ENCODE measurements at places on chromosomes 3 and 15.

- DNase-seq, result no peak
Observed at GRCh38 chr15:81723701-81724100, 322.1 kb downstream of the MEX3B start.

DNA sequence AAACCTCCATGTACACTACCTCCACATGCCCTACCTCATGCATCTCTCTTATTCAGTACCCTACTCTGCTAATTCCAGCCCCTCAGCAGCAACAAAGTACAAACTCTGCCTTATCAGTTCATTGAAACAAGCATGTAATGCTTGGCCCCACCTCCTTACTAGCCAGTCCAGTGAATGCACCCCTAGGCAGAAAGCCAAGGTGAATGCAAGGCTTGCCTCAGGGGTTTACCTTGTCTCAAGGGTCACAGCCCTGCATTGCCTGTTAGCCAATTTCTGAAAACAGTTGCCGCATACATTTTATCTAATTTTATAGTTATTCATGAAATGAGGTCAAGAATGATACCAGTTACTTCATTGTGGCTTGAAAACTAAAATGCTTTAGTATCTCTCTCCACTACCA is 576.4 kb downstream of the FHIT start:
- DNase-seq, result no peak

DNA sequence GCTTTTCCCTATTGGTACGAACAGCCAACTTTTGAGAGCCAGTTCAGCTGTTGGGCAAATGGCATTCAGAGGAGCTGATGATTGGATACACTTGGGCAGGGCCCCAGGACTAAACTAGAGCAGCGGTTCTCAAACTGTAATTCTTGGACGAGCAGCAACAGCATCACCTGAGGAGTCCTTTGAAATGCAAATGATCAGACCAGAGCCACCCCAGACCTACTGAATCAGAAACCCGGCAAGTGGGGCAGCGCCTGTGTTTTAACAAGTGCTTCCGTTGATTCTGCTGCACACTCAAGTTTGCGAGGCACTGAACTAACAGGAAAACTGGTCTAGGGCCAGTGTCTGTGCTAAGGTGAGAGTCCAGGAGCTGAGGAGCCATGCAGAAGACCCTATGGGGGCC is 239.7 kb downstream of the UACA start:
- no peak for DNase-seq

DNA sequence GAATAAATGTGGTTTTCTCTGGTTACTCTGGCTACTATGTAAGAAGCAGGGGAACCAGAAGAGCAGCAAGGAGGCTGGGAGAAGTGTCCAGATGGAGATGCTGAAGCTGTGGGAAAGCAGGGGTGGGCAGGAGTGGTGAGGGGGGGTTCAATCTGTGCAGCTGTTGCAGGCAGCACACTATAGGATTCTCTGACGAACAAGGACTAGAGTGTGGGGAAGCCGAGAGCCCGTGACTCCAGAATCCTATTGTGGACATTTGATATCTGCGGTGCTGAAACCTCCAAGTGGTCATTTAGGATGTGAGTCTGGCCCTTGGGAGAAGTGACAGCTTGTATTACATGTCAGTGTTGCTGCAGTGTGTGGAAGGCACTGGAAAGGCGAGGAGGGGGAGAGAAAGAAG is 60.5 kb downstream of the GABRB3 start:
- no peak for DNase-seq

- no peak for DNase-seq
Observed at GRCh38 chr3:5270666-5271371, 83.3 kb downstream of the EDEM1 start.

DNA sequence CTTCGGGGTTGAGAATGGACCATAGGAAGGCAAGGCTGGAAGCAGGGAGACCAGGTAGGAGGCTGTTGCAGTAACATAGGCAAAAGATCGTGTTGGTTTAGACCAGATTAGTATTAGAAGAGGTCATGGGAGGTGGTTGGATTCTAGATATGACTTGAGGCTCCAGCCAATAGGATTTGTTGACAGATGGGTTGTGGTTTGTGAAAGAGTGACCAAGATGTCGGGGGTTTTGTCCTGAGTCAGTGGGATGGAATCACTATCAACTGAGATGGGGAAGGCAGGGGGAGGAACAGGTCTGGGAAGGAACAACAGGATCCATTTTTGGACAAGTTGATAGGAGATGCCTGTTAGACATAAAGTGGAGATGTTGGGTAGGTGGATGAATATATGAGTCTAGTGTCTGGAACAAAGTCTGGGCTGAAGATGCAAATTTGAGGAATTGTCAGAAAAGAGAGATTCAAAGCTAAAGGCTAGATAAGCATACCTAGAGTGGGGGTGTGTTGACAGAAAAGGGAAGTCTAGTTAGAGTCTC is 95.5 kb upstream of the NPHP3 start:
- DNase-seq, result no peak

GRCh38 chr15:52308446-52309153 is 13.0 kb upstream of the MYO5C start:
- no peak for DNase-seq

DNA sequence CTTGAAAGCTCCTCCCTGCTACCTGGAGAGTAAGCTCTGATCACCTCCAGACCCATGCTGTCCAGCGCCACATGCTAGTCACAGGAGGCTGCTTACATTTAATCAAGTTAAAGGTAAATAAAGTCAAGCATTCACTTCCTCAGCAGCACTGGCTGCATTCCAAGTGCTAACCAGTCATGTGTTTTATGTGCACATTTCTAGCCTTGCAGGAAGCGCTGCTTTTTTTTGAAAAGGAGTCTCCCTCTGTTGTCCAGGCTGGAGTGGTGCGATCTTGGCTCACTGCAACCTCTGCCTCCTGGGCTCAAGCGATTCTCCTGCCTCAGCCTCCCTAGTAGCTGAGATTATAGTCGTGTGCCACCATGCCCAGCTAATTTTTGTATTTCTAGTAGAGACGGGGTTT is 279.2 kb downstream of the GABRG3 start:
- no peak for DNase-seq

DNA sequence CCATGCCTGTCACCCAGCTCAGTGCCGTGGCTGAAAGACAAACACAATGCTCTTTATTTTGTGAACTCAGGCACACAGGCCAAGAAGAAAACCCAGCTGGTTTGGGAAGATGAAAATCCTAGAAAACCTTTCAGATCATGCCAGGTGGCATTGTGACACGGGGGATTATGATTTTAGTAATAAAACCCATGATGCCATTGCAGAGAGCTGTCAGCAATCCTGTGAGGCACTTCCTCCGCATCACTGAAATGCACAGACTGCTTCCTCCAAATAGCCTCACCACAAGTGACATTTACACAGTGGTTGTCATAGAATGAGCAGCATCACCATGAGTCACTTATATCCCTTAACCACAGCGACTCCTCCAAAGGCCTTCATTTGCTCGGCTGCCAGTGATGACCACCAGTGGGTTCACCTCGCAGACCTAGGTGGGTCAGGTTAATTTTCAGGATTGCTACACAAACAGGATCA is 22.7 kb downstream of the ABHD6 start:
- no peak for DNase-seq

- no peak for DNase-seq
Observed at GRCh38 chr3:195151866-195152541, 119.0 kb downstream of the XXYLT1 start.

GRCh38 chr15:45185069-45185779 is 2.5 kb downstream of the SHF start:
- DNase-seq, result no peak

GRCh38 chr3:71389911-71390573 is 193.5 kb downstream of the FOXP1 start:
- no peak for DNase-seq

Data from activated CD4-positive, CD25-positive, alpha-beta regulatory T cell (primary cell).